ENCODE measurements at places on chromosomes 1 and 21.

GRCh38 chr1:29122682-29123052 is 1.0 kb downstream of the TMEM200B start:
- DNase-seq = peak; percentile 90

DNA sequence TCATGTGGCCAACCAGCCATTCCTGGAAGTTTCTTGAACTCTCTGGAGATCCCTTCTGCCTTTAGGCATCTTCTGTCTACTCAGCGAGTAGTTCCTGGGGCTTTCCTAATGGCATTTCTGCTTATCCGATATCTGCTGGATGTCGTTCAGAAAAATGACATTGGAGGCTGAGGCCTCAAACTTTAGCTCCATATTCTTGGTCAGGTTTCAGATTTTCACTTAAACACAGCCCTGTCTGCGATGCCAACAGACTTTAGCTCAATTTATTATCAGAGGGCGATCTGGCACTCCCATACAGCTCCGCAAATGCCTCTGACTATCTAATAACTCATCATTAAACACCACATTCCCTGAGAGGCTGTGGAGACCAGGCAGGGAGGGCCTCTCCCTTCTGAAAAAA is 46.3 kb upstream of the ETS2 start:
- DNase-seq = no peak

GRCh38 chr1:68175621-68176398 is 56.5 kb downstream of the WLS start:
- DNase-seq = no peak

DNA sequence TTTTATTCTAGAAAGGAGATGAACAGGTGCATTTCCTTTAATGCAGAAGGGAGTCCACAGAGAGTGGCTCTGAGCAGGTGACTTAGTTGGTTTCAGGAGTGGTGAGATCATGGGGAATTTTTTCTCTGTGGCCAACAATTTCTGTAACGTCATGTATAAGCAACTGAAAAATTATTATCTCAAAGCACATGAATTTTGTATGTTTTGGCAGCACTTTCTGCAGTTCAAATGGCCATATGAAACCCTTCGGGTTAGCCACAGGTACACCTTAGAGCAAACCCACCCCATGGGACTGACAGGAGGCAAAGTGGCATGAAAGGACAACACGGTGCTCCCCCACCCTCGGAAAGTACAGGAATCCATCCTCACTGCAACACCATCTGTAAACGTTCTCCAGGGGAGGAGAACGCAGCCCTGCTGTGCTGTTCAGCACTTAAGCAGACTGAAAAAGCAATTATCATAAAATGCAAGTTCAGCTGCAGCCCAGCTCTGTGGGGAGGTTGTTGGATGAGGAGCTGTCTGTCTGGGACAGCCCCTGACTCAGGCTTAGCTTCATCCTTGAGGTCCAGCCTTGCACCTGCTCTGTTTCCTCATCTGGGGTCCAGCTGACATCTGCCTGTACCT is 55.8 kb upstream of the CLDN14 start:
- no peak for DNase-seq
